IPS DF 6.9 (cell line): ENCODE measurements at places on chromosomes 12 and 14.

GRCh38 chr12:47353508-47353907 is 273.7 kb upstream of the AMIGO2 start:
- DNase-seq: no peak

DNA sequence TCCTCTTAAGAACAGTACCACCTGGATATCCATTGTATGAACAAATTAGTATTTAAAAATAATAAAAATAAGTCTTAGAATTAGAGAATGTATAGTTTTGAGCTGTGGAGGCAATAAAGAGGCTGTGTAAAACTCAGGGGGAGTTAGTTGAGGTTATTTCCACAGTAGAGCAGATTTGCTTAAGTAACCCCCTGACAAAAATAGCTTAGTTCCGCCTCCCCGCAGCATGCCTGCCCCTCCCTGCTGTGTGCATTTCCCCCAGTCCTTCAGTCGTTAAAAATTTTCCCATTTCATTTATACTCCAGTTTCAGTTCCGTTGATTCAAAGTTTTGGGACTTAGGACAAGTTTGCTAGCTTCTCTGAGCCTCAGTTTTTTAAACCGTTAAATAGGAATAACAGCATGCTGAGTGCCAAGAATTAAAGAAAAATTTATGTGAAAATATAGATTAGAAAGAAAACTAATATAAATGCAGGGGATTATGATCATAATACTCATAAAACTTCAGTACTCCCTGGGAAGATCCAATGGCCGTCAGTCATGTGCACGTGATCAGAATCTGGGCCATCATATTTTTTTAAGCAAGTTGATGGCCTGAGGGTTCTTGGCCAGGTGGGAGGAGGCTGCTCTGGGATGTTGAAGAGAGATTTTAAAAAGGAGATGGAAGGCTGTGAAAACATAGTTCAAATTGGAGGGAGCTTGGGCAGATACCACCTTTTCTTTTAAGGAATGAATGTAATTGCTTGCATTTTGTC is 14.5 kb upstream of the SLC38A2 start:
- DNase-seq: no peak

- DNase-seq: no peak
Measured at GRCh38 chr12:91978143-91978542, 167.5 kb downstream of the BTG1 start.

- DNase-seq: no peak
Measured at GRCh38 chr12:5197131-5197530, 153.5 kb downstream of the KCNA5 start.

DNA sequence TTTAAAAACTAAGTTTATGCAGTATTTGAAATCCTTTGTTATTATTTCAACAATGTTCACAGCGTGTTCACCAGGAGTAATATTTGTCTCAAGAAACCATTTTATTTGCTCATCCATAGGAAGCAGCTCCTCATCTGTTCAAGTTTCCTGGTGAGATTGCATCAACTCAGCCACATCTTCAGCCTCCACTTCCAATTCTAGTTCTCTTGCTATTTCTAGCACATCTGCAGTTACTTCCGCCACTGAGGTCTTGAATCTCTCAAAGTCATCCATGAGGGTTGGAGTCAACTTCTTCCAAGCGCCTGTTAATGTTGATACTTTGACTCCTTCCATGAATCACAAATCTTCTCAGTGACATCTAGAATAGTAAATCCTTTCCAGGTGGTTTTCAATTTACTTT is 18.0 kb downstream of the CLEC9A start:
- no peak for DNase-seq

DNA sequence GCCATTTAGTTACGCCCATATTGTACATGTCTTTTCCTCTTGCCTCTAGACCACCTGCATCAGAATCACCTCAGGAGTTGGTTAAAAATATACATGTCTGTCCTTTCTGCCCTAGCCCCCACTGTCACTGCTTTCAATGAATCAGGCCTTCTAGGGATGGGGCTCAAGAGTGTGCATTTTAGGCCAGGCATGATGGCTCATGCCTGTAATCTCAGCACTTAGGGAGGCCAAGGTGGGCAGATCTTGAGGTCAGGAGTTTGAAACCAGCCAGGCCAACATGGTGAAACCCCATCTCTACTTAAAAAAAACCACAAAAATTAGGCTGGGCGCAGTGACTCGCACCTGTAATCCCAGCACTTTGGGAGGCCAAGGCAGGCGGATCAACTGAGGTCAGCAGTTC is 13.6 kb upstream of the TMED10 start:
- no peak for DNase-seq

- no peak for DNase-seq
Measured at GRCh38 chr12:6469092-6469491, 1.4 kb downstream of the VAMP1 start.

- no peak for DNase-seq
Measured at GRCh38 chr14:105069522-105069870, 4.3 kb upstream of the GPR132 start.

DNA sequence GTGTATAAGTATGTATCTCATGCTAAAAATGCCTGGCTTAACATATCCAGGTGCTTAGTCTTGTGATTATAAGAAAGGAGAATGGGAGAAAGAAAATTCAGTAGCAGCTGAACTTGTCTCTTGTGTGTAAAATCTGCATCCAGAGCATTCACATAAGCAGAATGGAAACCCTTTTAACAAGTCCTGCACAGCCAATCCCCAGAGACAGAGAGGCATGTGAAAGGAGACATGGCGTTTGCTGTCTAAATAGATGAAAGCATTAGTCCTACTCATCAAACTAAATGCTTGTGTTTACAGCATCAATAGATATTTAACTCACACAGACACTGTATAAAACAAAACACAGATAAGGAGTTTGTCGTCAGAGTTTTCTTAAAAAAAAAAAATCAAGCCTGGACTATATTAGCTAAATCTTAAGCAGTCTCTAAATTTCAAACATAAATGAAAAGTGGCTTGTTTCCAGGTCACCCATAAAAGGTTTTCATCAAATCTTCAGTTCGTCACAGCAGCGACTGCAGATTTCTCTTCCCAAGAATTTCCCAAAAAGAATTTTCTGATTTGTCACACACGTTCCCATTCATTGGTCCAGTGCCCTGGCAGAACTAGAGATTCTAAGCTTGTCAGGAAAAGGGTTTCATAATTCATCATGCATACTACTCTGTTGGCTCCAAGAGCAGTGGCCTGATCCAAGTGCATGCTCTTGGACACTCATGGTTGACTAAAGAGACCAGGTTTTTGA is 249.2 kb downstream of the BTG1 start:
- no peak for DNase-seq

DNA sequence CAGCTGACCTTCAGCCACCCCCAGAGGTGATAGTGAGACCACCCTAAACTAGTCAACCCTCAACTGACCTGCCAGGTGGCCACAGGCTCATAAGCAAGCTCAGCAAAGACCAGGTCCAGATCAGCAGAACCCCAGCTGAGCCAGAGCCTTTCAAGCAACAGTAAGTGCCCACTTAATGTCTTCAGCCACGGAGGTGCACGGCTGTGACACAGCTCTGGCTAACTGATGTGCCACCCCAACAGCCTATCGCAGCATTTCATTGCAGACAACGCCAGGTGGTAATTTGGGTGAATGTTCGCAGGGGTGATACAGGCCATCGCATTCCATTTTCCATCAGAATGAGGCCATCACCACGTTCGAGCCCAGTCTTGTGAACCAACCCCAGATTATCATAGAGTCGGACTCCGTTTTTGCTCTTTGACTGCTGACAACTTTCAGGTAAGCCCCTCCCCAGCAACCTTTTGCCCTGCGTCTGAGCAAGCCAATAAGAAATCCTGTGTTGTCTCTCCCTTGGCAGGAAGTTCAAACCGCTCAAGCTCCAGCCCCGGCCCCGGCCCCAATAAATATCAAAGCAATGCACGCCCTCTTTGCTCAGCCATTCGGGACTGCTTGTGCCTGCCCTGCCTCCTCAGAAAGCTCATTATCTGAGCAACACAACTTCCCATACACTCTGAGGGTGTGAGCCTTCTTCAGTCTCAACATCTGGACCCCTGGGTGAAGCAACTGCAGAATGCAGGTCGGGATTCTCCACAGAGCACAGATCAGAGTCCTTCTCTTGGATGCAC is 44.4 kb downstream of the JAG2 start:
- no peak for DNase-seq

- DNase-seq: no peak
Measured at GRCh38 chr12:47247418-47247817, 167.7 kb upstream of the AMIGO2 start.

GRCh38 chr14:76772300-76773187 is 11.3 kb downstream of the VASH1 start:
- DNase-seq: no peak

DNA sequence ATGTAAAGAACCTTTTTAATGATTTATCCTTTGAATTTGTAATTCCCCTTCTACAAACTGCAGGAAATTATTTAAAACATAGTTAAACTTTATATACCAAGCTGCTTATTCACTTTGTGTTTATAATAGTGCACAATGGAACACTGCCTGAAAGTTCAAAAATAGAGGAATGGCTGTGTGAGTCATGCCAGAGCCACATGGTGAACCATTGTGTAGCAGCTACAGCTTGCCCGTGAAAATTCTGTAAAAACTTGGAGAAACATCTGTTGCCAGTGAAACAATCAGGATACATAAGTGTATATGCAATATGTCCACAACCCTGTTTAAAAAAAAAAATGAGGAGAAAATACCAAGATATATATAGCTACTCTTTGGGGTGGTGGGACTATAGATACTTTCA is 59.5 kb downstream of the VEZT start:
- no peak for DNase-seq

DNA sequence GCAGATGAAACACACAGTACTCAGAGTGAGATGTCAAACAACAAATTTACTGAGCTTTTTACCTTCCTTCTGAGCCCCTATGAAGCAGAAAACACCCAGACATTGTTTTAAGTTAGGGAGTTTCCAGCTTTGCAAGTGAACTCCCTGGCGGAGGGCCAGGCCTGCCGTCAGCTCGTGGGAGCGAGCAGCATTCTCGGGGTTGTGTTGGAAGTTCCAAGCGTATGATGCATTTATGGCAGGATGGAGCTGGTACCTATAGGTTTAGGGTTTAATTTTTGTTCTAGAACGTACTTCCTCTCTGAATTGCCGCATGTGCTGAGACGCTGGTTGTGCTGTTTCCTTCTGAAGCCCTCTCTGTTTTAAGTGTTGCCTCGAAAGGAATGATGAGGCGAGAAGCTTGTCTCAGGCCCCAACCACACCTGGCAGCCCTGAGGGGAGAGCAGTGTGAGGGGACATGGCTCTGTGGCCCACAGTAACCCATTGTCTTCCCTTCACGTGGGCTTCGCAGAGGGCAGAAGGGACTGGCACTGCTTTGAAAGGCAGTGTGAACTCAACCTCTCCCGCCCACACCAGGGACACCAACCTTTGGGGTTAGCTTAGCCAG is 76.6 kb downstream of the SSPN start:
- no peak for DNase-seq

GRCh38 chr12:90974286-90974685 is 19.3 kb upstream of the CCER1 start:
- no peak for DNase-seq

GRCh38 chr12:71162832-71163763 is 5.3 kb upstream of the TSPAN8 start:
- DNase-seq: no peak

DNA sequence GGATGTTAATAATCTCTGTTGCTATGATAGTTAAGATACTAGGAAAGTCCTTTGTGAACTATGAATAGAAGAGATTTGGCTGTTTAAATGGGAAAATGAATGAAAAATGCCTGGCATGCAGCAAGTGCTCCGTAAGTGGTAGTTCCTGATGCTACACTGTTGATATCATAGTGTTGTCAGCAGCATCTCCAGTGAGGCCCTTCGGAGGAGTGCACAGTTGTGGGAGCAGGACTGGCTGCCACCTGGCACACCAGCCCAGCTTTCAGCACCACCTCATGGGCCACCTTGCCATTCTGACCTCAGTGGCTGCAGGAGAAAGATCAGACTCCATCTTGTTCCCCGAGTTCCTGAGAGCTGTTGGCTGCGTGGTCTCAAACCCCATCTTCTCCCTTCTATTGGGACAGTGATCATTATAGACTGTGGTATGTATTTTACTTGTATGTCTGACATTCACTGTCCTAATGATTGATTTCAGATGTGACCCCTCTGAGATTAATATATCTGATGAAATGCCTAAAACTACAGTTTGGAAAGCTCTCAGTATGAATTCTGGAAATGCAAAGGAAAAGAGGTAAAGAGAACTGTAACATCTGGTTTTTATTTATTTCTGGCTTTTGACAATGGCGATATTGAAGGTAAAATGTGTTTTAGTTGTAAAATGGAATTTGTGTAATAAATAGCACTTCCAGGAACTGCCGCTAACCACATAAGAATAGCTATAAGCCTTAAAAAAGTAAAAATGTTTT is 80.9 kb downstream of the SLC4A8 start:
- no peak for DNase-seq

DNA sequence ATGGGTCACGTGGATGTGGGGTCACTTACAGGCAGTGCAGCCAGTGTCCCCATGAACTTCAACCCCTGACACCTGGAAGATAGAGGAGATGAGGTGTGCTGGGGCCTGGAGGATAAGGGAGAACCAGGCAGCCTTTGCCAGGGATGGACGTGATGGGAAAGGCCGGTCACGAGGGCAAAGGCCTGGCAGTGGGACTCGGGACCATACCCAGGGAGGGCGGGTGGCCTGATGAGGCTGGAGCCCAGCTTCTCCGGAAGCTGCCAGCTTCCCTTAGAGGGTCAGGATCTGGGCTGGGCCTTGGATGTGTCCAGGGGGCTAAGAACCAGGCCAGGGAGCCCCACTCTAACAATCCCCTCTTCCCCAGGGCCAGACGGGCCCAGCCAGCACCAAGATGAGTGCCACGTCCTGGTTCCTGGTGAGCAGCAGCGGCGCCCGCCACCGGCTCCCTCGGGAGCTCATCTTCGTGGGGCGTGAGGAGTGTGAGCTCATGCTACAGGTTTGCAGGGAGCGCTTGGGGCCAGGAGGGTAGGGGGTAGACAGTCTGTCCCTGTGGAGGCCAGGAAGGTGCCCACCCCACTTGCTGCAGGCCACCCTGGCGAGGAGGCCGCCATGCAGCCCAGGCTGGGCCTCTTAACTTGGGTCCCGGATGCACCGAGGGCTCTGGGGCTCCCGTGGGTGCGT is 3.1 kb downstream of the CEP170B start:
- no peak for DNase-seq

DNA sequence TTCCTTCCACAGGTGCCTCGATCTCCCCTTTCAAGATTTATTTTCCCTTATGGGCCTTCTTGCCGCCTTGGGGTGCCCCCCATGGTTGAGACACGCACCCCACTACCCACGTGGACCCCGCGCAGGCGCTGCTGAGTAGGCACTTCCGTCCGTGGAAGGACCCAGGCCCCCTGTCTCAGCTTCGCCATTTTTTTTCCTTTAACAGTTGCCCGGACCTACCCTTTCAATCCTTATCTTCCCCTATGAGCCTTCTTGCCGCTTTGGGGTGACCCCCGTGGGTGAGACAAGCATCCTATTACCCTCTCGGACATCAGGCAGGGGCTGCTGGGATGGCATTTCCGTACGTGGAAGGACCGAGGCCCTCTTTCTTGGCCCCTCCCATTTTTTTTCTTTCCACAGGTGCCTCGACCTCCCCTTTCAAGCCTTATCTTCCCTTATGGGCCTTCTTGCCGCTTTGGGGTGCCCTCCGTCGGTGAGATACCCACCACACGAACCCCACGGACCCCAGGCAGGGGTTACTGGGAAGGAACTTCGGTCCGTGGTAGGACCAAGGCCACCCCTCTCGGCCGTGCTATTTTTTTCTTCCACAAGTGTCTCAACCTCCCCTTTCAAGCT is 268.2 kb downstream of the ALG10 start:
- DNase-seq: no peak
